Hippocampal formation (tissue), 2 donors: ENCODE measurements at places on chromosomes 2 and 18.

DNA sequence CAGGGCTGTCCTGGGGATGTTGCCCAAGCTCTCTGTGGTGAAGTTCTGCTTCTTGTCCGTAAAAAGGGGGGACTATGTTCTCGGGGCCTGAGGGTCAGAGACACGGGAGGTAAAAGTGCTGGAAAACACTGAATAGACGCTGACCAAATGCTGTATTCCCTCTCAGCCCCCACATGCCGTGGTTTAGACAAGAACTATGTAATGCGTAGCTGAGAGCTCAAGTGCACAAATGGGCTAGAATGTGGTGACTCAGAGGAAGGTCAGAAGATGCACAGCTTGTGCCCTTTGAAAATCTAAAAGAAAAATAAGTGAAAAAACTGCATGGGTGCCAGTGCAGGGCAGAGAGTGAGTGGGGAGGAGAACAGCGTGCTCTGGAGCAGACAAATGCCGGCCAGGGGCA, 80.3 kb upstream of the MAP4K4 start:
- no peak for DNase-seq

- DNase-seq: no peak
Measured at GRCh38 chr2:47346107-47346506, 56.8 kb upstream of the MSH2 start.

DNA sequence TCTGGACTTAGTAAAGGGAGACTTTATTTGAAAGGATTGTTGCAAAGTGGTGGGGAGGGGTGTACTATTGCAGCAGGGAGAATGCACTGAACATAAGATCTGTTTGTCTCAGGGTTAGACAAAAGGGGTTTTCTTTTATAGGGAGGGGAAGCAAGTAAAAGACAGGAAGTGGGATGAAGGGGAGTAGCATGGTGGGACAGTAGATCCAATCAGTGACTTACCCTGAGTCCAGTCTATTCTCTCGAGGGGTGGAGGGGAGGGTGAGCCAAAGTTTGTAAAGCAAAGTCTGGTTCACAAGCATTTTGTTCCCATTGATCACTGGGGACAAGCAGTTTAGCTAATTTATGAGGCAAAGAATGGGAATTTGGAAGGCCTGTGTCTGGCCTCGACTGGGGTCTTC, 35.0 kb upstream of the CYP27C1 start:
- DNase-seq: no peak

- DNase-seq: no peak
Measured at GRCh38 chr2:67462738-67463496, 65.8 kb downstream of the ETAA1 start.

- no peak for DNase-seq
Measured at GRCh38 chr2:24613154-24613814, 122.2 kb downstream of the NCOA1 start.

GRCh38 chr2:42775186-42775585, 11.3 kb upstream of the OXER1 start:
- DNase-seq: no peak

DNA sequence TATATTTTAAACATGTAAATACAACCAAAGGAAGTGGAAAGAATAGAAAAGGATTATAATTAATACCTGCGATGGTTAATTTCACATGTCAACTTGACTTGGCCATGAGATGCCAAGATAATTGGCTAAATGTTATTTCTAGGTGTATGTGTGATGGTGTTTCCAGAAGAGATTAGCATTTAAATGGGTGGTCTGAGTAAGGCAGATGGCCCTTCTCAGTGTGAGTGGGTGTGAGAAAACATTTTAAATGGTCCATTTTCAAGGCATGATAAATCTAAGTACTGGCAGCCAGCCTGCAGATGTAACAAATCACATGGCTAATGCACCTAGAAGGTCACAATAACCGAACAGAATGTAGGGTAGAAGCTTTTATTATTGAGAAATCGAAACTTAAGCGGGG, 99.6 kb upstream of the CDH7 start:
- DNase-seq: no peak

DNA sequence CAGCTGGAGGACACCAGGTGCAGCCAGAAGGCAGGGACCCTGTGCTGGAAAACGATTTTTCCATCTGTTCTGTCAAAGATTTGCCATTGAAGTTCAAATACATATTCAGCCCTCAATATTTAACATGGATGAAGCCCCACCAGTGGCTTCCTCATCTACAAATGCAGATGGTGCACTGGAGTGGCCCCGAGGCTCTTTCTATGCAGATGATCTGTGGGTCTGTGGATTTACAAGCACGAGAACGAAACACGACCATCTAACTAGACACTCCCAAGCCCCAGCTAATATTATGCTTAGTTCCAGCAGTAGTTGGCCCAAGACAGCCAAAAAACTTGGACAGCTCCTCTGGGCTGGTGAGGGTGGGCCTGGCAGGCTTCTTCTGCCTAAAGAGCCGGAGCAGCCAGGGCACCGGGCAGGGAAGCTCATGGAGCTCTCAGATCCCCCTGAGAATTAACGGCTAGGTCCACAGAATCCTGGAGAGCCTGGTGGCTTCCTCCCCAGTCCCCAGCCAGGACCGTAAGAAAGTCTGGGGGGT, 9.2 kb upstream of the IL1R2 start:
- DNase-seq: no peak

DNA sequence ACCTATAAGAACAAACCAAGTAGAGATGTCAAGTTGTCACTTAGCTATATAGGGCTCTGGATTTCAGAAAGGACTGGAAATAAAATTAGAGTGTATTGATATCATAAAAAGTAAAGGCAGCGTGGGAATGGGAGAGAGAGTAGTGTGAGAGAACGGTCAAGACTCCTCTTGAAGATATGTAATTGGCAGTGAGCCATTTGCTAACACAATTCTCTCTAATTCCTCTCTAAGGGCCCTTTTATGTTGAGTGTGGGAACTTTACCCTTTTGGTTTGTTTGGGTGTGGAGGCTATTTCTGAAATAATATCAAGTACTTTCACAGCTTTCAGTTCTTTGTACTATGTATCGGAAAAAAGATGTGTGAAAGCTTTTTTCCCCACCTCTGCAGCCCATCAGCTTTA, 196.8 kb downstream of the LRRTM4 start:
- DNase-seq: no peak

DNA sequence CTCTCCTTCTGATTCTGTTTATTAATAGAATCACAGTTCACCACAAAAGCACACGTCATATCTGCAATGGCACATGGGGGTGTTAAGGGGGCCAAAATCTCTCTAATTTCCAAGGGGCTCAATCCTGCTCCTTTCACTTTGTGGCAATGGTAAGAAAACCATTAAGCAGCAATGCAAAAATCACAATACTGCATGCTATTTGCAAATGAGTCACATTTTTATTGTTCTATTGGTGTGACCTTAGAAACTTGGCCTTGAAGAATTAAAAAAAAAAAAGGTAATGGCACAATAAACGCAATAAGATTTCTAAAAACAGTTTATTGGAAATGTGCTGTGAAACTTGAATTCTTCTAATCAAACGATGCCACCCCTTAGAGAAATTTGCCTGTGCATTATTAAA, 251.5 kb downstream of the ZNF521 start:
- no peak for DNase-seq

DNA sequence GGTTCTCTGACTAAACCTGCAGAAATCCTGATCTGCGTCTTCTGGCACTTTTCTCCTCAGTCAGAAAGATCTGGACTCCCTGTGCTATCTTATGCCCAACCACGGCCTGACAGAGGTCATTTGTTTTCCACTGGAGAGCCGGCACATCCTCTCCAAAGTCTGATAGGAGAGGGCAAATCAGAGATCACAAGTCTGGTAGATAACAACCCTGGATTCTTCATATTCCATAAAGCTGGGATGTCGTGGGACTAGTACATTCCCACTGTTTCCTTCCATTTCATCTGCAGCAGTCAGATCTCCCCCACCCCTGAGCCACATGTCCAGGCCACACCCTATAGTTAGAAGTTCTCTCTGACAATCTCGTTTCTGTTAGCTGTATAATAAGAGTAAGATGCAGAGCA, 157.0 kb downstream of the MGAT5 start:
- DNase-seq: peak; percentile 14

DNA sequence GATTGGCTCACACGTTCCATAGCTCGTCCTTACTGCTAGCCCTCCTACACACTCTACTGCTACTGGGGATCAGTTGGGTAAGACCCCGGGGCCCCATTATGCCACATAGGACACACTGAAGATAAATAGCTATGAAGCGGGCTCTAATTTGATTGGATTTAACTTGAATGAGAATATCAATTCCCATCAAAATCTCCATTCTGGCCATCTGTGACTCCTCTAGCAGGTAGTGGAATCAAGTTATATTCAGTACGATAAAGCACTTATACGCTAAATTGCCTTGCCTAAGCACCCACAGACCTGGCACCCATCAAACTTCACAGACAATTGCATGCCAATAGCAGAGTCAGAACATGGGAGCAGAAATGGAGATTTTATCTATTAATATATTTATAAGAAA, 39.8 kb downstream of the CCDC68 start:
- DNase-seq: no peak

- no peak for DNase-seq
Measured at GRCh38 chr2:117056376-117056748, 758.1 kb upstream of the DDX18 start.

DNA sequence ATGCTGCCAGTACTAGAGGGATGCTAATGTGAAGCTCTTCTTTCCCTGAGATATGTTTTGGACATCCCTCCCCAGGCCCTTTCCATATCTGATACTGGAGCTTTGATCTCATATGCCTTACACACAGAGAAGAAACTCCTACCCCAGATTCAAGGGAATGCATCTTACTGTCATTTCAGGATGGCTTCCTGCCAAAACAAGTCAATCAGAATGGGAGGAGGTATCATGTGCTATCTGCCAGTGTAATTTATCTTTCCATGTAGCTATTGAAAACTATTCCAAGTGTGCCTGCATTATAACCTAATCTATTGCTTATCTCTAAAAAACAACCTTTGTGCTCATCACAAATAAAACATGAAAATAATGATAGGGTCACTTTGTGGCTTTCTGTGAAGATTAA, 269.9 kb upstream of the SETBP1 start:
- DNase-seq: no peak

GRCh38 chr2:236994361-236994760, 91.3 kb upstream of the COPS8 start:
- DNase-seq: no peak

DNA sequence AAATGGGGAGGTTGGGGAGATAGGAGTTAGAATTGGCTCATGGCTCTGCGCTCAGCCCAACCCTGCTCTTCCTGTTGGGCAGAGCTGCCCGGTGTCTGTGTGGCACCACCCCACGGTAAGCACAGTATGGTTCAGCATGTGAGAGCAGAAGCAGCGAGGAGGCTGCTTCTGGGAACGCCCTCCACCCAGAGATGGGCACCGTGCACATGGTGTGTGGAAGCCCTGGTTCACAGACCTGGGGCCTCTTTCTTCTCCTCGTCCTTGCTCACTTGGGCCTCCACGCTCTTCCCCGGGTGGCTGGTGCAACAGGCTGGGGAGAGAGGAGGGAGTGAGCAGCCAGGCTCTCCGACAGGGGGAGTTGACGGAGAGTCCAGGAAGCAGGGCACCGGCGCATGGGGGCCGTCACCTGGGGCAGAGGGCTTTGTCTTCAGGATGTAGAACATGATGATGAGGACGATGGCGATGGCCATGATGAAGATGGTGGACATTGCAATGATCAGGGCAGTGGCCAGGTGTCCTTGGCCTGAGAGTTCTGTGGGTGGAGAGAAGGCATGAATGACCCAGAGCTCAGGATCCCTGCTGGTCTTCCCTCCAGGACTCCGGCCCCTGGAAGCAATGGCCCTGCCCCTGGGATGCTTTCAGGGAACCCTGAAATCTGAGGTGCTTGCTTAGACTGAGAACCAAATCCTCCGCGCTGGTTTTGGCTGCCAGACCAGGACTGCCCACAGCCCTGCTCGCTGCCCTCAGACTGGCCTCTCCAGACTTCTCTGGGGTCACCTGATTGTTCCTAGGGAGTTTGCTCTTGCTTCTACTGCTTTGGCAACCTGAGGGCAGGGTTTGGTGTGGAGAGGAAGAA, 78.3 kb downstream of the EDAR start:
- DNase-seq: no peak

DNA sequence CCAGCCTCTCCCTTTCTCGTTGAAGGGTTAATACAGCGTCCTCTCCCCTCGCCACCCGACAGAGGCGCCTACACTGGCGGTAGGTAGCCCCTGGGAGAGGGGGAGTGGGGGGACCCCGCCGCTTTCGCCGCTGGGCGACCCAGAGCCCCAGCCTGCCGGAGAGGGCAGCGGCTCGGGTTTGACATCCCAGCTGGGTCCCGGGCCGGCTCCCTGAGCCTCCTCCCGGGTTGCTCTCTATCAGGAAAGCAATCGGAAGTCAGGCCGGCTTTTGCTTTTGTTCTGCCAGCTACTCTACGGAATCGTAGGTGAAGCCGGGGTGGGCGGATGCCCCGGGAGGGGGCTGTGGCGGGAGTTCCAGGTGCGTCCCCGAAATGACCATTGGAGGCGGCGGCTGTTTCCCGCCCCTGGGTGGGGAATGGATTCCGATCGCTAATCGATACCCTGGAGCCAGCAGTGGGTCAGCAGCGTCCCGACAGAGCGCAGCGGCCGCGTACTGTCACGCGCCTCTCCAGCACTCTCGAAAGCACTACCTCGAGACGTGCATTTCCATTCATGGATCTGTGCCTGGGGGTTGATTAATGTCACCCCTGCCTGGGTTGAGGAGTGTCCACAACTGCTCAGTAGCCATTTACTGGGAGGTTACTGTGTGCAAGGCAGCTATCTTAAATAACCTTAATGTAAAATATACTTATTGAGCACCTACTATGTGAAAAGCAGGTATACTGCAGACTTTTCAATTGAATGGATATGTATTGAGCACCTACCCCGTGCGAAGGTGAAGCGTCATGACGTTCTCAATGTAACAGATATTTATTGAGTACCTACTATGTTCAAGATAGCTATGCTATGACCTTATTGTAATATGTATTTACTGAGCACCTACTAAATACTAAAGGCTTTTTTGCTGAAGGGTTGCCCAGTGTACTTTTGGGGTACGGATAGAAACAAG, 1.1 kb downstream of the MAPK4 start:
- no peak for DNase-seq

- DNase-seq: no peak
Measured at GRCh38 chr2:127604986-127605385, 41.0 kb upstream of the GPR17 start.

GRCh38 chr2:8798393-8798792, 39.0 kb downstream of the KIDINS220 start:
- no peak for DNase-seq

- no peak for DNase-seq
Measured at GRCh38 chr2:191316246-191316994, 71.2 kb downstream of the MYO1B start.

- peak; percentile 74 for DNase-seq
Measured at GRCh38 chr2:204260162-204260877, 285.0 kb upstream of the PARD3B start.

- DNase-seq: no peak
Measured at GRCh38 chr2:39385172-39385571, 51.9 kb downstream of the MAP4K3 start.

DNA sequence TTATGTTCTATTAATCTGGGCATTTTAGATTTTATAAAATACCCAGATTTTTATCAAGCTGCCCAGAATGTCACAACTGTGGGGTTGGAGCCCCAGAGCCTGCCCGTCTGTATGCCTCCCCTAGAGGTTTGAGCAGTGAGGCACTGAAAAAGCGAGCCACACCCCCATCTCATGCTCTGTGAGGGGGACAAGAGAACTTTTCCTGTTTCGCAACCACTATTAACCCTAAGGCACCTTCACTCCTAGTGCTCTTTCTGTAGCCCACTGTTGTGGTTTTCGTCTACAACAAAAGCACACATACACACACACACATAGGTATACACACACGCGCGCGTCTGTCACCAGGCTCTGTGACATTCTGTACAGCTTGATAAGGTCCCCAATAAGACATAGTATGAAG, 38.0 kb downstream of the DCDC2C start:
- DNase-seq: no peak
